Hepatocyte (in vitro differentiated cells): ENCODE measurements at places on chromosomes 6 and 20.

GRCh38 chr6:26327450-26328264 is 37.3 kb upstream of the BTN3A2 start:
- peak; percentile 86 for DNase-seq

GRCh38 chr20:62792182-62792939 is 3.9 kb upstream of the MRGBP start:
- no peak for DNase-seq

DNA sequence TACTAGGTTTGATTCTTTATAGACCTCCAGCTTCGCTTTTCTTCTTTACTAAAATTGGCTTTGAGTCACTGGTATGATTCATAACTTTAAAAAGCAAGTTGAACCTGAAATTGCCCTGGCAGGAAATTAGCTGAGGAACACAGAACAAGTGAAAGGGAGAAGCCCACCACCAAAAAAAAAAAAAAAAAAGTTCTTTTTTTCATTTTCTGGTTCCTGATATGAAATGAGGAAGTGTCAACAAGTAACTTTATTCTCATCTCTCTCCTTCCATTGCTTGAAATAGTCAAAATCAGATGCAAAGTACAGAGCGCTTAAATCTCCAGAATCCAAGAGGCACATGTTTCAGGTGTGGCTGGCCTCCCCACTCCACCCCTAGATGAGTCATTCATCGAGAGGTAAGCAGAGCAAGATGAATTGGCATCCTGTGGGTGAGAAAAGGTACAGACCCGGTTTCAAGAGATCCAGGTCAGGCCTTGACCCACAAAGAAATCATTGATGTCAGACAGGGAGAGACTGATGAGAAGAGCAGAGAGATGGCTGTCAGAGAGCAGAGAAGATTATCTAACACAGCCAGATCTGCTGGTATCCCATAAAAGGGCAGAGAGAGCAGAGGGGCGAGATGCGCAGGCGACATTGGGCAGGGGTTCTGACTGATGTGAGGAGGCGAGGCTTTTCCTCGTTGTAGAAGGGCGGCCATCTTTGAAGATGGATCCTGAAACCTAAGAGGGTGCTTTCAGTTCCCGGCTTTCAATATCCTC is 54.8 kb upstream of the MBOAT1 start:
- DNase-seq: no peak

GRCh38 chr20:3430376-3431069 is 23.1 kb upstream of the DNAAF9 start:
- DNase-seq: no peak

GRCh38 chr20:14724468-14724867 is 387.1 kb upstream of the FLRT3 start:
- DNase-seq: no peak

GRCh38 chr20:17868151-17868550 is 100.4 kb downstream of the SNX5 start:
- DNase-seq: no peak

- DNase-seq: no peak
Measured at GRCh38 chr20:48070991-48071652, 285.8 kb upstream of the SULF2 start.

- no peak for DNase-seq
Measured at GRCh38 chr20:11672959-11673358, 244.7 kb upstream of the BTBD3 start.

DNA sequence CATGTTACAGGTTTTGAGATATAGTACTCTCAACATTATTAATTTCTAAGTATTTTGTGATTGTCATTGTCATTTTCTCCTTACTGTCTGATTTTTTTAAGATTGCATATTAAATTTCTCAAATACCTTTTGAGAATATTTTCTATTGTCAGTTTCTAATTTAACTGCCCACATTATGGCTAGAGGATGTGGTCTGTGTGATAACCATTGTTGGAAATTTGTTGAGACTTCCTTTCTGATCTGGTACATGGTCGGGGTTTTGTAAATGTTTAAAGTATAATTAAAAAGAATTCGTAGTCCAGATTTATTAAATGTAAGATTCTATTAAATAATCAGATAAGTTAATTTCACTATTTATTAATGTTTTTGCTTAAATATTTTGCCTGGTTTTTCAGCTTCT is 60.1 kb downstream of the SLX4IP start:
- no peak for DNase-seq

- DNase-seq: no peak
Measured at GRCh38 chr6:1590580-1590979, 19.1 kb upstream of the FOXC1 start.

GRCh38 chr6:17768388-17768787 is 61.7 kb upstream of the NUP153 start:
- peak; percentile 49 for DNase-seq

GRCh38 chr6:100730001-100730980 is 150.8 kb downstream of the ASCC3 start:
- DNase-seq: no peak

DNA sequence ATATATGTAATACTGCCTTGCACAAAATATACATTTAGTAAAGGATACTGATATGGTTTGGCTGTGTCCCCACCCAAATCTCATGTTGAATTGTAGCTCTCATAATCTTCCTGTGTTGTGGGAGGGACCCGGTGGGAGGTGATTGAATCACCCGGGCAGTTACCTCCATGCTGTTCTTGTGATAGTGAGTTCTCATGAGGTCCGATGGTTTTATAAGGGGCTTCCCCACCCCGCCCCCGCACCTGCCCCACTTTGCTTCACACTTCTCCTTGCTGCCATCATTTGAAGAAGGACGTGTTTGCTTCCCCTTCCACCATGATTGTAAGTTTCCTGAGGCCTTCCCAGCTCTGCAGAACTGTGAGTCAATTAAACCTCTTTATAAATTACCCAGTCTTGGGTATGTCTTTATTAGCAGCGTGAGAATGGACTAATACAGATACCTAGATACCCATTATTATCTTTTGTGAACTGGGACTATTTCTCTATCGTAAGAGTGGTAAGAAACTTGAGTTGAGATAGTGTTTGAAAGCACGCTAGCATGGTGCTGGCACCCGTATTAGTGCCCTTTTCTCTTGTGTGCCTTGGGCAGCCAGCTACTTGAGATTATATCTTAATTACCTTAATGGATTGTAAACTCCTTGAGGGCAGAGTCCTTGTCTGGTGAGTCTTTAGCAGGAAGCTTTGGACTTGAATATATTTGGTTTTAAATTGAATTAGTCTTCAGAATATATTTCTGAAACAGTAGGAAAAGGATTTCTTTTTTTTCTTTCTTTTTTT is 25.6 kb downstream of the TOP1 start:
- no peak for DNase-seq

DNA sequence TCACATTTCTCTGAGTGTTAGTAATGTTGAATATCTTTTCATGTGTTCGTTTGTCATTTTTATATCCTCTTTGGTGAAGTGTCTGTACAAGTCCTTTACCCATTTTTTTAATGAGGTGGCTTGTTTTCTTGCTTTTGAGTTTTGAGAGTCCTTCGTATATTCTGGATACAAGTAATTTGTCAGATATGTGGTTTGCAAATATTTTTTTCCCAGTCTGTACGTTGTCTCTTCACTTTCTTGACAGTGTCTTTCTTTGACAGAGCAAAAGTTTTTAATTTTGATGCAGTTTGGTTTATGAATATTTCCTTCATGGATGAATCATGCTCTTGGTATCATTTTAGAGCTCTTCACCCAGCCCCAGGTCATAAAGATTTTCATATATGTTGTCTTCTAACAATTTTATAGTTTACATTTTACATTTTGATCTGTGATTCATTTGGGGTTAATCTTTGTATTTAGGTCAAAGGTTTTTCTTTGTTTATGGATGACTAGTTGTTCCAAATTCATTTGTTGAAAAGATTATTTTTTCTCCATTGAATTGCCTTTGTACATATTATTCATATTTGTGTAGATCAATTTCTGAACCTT is 152.5 kb downstream of the MRPL14 start:
- no peak for DNase-seq

GRCh38 chr6:166366921-166367320 is 15.8 kb downstream of the MPC1 start:
- DNase-seq: no peak

DNA sequence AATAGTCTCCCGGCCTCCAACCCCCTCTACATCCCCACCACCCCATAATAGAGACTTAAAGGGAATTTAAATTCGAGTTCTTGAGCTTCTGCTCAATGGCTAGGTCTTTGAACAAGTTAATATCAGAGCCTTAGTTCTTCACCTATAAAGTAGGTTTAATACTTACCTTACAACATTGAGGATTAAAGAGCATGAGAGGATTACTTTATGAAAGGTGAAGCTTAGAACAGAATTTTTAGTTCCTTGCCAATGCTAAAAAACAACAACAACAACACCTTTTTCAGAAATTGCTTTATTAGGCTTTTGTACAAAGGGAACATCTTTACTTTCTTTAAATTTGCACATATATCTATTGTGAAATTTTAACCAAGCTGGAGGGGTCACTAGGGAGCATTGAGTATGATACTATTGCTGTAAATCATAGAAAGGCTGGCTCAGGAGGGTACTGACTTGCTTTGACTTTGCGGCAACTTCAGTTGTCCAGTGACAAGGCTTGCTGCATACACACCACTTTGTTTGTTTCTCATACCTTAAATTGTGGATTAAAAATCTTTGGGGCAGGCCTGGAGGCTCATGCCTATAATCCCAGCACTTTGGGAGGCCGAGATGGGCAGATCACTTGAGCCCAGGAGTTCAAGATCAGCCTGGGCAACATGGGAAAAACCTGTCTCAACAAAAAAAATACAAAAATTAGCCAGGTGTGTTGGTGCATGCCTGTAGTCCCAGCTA is 9.7 kb downstream of the TOP1 start:
- DNase-seq: no peak

GRCh38 chr20:20369250-20370093 is 1.6 kb downstream of the INSM1 start:
- peak; percentile 17 for DNase-seq

DNA sequence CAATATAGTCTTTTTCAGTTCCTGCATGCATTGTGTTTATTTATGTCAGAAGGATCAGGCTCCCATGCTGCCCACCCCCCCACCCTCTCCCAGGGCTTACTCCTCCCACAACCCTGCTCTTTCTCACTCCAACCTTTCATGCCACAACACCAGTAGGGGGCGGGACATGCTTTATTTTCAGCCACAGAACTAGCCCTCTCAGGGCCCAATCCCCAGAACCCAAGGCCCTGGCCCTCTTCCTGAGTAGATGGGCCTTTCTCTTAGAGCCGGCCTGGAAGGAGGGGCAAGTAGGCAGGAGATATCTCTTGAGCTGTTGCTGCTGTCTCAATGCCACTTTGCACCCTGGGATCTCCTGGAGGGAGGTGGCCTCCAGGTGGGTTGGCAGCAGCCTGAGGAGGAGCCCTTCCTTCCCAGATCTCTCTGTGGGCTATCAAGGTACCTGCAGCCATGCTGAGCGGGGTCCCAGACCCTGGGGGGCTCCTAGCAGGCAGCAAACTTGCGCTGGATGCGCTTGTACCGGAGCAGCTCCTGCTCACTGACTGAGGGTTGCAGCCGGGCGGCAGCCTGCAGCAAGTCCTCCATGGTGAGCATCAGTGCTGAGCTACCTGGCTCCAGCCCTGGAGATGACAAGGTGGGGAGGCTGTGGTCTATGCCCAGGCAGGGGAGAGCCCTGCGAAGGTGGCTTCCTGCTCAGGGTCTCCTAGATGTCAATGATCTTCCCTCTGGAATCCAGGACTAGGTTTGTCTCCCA is 3.5 kb downstream of the GNMT start:
- DNase-seq: peak; percentile 58

GRCh38 chr6:142773324-142773723 is 171.7 kb downstream of the HIVEP2 start:
- no peak for DNase-seq

- no peak for DNase-seq
Measured at GRCh38 chr6:72031471-72031870, 145.1 kb downstream of the RIMS1 start.

DNA sequence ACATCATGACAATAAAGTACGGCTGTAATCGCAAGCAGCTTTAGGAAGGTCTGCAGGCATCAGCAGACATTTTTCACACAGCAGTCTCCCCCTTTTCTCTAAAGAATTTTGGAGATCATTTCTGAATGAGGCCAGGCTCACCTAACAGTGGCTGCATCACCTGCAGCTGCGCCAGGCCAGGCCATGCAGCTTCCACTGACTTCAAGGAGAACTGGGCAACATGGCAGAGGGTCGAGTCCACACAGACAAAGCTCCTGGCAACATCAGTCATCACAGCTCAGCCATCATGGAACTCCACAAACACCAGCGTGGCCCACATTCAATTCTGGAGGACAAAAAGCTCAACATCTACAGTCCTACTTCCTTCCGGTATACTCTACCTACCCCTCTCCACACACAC is 17.8 kb upstream of the FOXC1 start:
- no peak for DNase-seq

GRCh38 chr6:31190488-31190887 is 20.0 kb upstream of the POU5F1 start:
- DNase-seq: no peak

DNA sequence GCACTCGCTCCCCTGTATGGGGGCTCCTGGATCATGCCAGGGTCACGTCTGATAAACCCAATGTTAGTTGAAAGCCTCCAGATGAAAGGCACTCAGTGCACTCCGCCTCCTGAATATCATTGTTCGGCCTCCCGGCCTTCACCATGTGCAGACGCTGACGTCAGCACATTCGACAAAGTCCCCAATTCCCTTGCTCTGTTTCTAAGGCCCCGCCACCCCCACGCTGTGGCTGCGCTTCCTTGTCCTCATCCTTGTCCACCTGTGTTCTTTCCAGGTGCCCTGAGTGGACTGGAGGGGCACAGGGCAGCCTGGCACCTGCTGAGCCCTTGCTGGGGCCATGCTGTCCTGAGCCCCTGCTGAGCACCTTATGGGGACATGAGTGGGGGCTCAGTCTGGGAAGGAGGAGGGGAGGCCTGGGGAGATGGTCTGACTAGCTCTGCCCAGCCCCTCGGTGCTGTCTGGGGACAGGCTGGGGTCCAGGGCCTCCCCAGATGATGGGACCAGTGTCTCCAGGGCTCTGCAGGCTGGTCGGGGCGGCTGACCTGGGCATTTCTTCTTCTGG is 9.8 kb upstream of the BHLHE23 start:
- no peak for DNase-seq

- DNase-seq: peak; percentile 32
Measured at GRCh38 chr6:131782764-131783163, 25.1 kb upstream of the ENPP1 start.

DNA sequence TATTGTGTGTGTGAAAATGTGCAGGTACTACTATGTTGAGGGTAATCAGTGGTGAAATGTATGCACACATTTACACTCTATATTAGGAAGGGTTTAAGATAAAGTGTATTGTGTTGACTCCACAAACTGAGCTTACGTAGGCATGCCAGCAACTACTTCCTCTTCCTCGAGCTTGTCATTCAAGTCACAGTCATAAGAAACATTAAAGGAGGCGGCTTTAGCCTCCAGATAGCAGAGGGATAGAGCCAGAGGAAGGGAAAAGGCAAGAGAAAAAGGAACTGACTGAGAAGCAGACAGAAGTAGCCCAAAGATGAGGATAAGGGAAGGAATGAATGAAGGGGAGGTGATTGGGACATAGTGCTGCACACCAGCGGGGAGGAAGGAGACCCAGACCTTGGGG is 55.2 kb downstream of the SMLR1 start:
- DNase-seq: no peak

- DNase-seq: no peak
Measured at GRCh38 chr6:11161031-11161956, 49.8 kb upstream of the ERVFRD-1 start.
